CD4-positive, alpha-beta T cell (primary cell): ENCODE measurements at places on chromosomes 12 and 14.
A peak's percentile ranks its signal among the peaks of the same experiment; 100 is the strongest.

DNA sequence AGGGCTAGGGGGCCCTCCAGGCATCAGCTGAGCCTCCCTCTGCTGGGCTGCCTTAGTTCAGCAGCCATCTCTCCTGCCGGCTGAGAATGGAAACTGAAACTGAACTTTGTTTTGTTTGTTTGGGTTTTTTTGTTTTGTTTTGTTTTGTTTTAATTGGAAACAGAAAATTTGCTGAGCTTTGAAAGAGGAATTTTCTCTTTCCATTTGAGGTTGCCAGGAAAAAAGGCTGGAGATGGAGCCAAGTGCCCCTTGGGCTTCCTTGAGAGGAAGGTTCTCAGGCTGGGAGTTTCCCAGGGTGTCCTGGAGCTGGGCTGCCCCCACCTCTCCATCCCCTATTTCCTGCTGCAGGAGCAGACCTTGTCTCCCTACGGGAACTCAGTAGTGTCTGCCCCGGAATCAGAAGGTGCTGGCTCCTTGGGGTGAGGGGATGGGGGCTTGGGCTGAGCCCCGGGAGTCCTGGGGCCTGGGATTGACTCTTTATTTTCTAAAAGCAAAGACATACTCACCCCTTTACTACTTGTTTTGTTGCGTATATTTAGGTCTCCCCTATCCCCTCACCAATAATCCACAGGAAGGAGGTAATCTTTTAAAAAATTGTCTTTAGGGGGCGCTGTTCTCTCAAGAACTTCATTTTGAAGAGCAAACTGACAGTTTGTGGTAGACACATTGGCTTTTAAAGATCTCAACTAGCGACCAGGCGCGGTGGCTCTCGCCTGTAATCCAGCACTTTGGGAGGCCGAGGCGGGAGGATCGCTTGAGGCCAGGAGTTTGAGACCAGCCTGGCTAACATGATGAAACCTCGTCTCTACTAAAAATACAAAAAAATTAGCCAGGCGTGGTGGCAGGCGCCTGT is 21.3 kb upstream of the OASL start:
- peak; percentile 69 for DNase-seq

DNA sequence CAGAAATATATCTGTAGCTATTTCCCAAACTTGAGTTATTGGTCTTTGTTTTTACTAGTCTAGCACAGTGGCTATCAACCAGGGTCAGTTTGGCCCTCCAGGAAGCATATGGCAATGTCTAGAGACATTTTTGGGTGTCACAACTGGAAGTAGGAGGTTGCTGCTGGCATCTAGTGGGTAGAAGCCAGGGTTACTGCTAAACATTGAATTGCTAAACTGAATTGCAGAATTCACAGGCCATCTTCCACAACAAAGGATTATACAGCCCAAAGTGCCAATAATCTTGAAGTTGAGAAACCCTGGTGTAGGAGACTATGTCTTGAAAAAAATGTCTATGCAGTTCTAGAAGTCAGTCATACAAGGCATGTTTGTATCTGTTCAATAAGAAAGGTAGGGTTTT is 27.7 kb downstream of the ARHGAP5 start:
- DNase-seq = no peak

DNA sequence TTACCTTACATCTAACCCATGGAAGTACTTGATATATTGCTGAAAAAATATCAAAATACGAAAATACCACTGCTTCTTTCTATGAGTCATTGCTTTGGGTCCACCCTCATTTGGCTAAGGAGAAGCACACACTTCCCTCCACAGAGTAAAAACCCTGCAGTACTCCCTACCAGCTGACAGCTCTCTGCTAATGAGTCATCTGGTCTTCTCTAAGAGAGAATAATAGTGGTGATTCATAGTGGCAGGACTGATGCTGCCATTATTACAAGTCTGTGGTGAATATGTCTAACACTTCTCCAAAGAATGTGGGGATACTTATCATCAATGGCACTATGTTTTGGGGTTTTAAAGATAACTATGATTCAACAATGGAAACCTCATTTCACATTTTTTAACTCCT is 90.7 kb downstream of the PPFIA2 start:
- DNase-seq = no peak

GRCh38 chr12:102503056-102503681 is 22.8 kb upstream of the IGF1 start:
- peak; percentile 55 for DNase-seq

DNA sequence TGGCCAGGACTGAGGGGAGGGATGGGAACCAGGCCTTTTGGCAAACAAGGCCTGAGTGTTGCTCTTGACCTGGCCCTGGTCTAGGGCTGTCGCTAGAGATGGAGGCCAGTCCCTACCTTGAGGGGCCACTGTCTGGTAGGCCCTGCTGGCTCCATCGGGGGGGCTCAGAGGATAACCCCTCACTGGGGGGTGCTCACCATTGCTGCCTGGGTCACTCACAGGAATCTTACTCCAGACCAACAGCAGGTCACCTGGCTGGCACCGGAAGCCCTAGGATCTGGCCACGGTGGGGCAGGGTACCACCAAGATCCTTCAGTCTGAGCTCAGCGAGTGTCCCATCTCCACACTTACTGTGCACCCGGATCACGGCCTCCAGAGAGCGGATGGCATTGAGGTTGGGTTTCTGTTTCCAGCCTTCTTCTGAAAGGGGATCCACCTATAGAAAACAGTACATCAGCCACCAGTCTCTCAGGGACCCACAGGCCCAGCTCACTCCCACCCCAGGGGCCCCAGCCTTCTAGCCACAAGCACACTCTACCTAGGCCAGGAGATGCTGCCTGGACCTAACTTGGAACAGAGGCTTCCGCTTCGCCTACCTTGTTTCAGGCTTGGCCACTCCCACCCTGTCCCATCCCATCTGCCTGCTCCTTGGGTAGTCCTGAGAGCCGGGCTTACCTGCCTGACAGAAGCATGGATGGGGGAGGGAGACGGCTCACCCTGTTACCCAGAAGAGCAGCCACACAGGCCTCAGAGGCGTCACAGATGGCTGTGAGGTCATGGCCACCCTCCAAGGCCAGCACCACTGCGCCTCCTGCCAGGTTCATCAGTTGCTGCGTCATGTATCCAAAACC is 12.2 kb downstream of the SLC48A1 start:
- DNase-seq = no peak

- DNase-seq = no peak
Measured at GRCh38 chr12:87794854-87795253, 234.3 kb downstream of the C12orf50 start.

- DNase-seq = no peak
Measured at GRCh38 chr12:57261428-57261865, 10.5 kb upstream of the STAC3 start.

DNA sequence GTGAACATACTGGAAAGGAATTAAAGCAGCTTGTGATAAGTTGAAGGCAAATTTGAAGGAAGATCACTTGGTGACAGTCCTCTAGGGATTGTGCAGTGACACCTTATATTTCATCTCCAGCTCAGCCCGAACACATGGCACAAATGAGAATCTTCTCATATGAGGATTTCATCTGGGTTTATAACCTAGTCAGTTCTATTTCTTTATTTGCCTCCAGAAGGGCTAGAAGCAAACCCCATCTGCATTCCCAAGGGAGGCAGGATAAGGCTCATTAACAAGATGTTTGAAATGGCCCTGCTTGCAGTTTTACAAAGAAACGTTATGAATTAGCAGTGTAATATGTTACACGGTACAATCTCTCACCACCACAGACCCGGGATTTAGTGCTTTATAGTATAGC is 90.7 kb upstream of the KRR1 start:
- DNase-seq = no peak

GRCh38 chr12:754473-754820 is 2.1 kb downstream of the WNK1 start:
- DNase-seq = no peak

GRCh38 chr12:25557830-25558436 is 4.8 kb upstream of the LMNTD1 start:
- DNase-seq = no peak

DNA sequence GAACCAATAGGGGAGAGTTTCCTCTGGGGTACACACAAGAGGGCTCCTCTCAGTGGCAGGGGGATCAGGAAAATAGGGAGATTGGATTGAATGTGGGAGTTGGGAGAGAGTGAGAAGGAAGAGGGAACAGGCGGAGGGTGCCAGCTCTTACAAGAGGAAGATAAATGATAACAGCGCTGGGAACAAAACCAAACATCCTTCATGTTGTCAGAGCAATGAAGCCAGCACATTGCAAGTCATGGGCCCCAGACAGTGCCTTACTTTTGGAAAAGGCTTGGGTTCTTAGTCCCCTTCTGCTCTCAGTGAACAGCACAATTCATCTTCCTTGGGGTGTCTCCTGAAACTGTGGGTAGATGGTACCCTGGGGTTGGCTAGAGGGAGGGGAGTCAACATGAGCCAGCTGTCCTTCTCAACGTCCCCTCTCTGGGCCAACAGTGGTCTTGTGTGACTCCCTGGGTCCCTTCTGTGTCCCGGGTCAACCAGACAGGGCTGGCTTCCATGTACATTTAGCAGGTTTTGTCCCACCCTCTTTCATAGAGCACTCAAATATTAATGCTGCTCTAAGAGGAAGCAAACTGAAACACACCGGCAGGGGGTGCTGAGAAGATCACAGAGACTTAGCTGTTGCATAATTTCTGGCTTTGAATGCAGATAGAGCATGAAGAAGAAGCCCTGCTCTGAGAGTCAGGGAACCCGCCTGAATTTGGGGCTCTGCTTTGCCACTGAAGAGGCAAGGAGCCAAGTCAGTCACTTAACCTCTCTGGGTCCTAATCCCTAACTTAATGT is 138.5 kb downstream of the ESRRB start:
- DNase-seq = no peak

DNA sequence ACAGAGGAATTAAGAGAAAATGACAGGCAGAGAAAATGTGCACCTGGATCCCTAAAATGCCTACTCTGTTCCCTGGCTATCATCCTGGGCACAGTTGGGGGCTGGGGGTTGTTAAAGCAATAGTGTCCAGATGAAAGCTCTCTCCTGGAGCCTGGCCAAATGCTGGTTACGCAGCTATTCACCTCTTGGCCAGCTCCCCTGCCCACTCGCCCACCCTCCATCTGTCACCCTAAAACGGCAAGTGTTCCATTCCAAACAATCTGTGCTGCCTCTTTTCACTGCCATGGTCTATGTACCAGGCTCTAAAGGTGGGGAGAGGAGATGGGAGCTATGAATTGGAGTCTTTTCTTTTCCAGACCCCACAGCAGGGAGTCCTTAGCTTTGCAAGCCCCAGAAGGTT is 24.7 kb upstream of the NPFF start:
- no peak for DNase-seq

- no peak for DNase-seq
Measured at GRCh38 chr12:79648881-79649280, 41.9 kb downstream of the PAWR start.

GRCh38 chr12:32265951-32266350 is 133.4 kb upstream of the FGD4 start:
- no peak for DNase-seq

DNA sequence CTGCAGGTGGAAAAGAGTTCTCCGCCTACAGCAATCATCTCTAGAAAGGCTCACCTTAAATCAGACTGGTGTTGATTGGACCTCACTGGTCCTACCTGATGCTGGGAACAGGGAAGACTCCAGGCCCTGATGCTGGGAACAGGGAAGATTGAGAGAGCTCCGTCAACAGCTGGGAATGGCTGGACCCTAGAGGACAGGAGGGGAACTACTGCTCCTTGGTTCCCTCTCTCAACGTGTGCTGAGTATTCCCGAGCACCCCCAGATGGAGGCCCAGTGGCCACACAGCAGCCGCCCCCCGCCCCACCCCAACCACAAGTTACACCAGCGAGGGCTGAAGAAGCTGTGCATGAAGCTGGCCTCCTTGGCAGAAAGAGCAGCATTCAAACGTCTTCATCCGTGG is 240.3 kb downstream of the SLC15A4 start:
- DNase-seq = no peak

DNA sequence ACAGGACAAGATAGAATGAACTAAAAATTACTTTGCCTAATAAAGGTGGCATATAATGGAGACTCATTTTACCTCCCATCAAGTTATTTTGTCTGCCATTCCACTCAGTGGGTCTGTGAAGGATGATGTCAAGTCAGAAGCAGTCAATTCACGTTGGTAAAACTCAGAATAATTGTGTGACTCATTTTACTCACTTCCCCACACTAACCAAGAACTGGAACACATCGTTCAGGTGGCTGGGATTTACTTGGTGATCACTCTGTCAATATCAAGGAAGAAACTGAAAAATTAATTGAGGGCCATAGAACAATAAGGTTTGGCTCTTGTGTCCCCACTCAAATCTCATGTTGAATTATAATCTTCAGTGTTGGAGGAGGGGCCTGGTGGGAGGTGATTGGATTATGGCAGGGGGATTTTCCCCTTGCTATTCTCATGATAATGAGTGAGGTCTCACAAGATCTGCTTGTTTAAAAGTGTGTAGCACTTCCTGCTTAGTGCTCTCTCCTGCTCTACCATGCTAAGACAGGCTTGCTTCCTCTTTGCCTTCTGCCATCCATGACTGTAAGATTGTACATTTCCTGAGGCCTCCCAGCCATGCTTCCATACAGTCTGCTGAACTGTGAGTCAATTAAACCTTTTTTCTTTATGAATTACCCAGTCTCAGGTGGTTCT is 35.7 kb upstream of the GTF2A1 start:
- no peak for DNase-seq

- DNase-seq = no peak
Measured at GRCh38 chr14:39109893-39110715, 4.0 kb upstream of the GEMIN2 start.

DNA sequence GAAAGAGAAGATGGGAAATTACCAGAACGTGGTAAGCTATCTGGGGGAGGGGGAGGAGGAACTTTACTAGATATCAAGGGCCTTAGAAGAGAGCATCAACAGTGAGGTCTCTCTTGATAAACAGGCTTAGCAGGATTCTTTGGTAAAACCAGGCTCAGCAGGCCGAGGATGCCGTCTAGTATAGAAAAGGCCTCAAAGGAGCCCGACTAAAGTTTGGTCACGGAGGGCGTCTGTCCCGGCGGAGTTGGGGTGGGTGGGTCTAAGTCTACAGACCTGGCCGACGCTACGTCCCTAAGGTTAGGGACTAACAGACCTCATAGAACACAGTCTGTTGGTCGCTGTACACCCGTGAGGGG is 538 bp upstream of the TIGAR start:
- no peak for DNase-seq

DNA sequence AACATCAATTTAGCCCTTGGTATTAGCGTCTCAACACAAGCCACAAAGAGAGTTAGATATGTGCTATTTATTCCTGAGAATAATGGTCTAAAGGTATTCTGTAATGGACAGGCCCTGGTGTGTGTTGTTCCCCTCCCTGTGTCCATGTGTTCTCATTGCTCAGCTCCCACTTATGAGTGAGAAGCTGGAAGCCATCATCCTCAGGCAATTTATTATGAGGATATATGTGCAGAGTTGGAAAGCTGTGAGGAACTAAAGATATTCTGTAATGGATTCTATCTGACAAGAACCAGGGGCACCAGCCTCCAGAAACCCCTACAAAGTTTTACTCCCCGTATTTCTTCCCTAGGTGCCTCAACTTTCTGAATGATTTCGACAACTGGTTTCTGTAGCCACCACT is 210.8 kb downstream of the GRIN2B start:
- no peak for DNase-seq

GRCh38 chr12:96534339-96534738 is 45.0 kb downstream of the CFAP54 start:
- DNase-seq = no peak

GRCh38 chr14:73502017-73502619 is 11.4 kb downstream of the RIOX1 start:
- no peak for DNase-seq

GRCh38 chr14:99650189-99650588 is 5.3 kb downstream of the HHIPL1 start:
- DNase-seq = no peak

GRCh38 chr12:117034701-117035151 is 64.5 kb downstream of the TESC start:
- no peak for DNase-seq
